ENCODE measurements at places on chromosomes 6 and 20.

DNA sequence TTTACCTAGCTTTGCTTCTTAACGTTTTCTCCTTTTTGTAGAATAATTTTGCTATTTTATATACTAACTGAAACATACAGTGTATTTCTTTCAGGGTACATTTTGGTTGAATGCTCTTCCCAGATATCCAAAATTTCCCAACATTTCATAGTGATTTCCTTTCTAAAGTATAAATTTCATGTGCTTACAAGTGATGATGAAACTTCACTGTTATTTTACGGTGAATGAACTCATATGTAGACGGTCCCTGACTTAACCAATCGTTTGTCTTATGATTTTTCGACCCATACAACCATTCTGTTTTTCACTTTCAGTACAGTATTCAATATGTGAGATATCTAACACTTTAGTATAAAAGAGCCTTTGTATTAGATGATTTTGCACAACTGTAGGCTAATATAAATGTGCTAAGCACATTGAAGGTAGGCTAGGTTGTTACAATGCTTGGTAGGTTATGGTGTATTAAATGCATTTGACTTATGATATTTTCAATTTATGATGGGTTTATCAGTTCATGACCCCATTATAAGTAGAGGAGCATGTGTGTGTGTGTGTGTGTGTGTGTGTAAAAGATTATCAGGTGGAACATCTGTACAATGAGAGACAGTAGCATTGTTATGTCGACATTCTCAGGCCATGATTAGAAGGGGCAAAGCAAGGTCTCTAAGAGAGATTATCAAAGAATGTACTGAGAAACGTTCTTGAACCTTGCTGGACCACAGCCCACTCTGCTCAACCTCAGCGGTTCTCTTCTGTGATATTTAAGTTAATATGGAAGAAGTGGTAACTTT lies 20.9 kb downstream of the HIVEP1 start:
- no peak for DNase-seq

GRCh38 chr6:32815115-32815514 lies 1.7 kb downstream of the HLA-DOB start:
- DNase-seq, result no peak

- no peak for DNase-seq
Observed at GRCh38 chr6:112773187-112773586, 426.1 kb downstream of the RFPL4B start.

DNA sequence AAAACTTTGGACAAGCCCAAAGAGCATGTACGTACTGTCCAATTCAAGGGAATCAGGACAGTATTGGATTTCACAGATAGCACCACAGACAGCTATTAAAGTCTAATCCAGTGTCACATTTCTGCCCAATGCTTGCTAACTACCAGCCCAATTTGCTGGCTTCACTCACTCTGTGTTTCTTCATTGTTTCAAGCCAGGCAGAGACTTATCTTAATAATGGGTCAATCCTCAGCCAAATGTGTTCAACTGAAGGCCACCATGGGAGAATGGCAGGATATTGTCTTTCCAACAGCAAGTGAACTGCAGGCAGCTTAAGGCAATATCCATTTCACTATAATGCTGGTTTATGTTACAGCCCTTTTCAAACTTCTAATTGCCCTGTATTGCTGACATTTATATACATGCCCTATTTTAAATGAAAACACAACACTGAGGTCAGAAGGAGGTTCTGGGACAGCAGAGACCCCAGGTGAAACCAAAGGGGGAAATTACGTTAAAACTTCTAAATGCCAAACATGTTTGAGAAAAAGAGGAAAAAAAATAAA lies 142.1 kb upstream of the RSPO3 start:
- DNase-seq, result no peak

DNA sequence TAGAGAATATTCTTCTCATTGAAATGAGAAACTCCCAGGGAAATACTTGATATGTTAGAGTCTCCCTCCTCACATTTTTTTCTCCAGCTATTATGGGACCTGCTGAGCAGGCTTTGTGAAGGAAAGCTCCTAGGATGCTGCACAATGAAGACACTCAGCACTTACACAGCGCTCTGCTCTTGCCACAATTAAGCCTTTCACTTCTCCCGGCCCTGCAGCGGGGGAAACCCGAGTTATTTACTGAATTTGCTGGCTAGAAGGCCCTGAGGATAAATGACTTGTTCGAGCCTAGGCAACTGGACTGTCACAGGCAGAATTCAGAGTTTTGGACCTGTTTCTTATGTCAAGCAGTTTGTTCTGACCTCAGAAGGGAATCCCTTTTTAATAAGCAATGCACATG lies 102.0 kb downstream of the MAP3K7 start:
- DNase-seq, result no peak
